Stimulated activated CD4-positive, alpha-beta T cell treated with anti-CD3 and anti-CD28 coated beads, Interleukin-4, amount 100 ng/mL, for 1 hour (primary cell): ENCODE measurements at places on chromosomes 12 and 14.
A peak's percentile ranks its signal among the peaks of the same experiment; 100 is the strongest.

DNA sequence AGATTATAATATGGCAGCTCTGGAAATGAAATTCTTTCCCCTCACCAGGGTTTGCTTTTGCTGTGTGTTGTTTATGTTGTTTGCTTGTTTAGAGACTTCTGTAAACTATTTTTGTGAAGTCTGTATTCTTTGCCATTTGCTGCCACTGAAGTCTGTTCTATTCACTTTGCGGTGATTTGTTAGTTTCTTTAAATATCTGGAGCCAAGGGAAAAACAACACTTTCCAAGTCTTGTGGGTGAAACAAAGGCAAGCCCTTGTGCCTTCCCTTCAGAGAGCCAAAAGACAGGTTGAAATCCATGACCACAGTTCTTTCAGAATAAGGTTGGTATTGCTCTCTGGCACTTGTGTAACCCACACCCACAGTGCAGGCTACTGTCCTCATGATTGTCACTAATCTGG is 59.5 kb upstream of the RNU6-7 start:
- DNase-seq = no peak

GRCh38 chr12:45284096-45284901 is 68.4 kb downstream of the ANO6 start:
- no peak for DNase-seq

DNA sequence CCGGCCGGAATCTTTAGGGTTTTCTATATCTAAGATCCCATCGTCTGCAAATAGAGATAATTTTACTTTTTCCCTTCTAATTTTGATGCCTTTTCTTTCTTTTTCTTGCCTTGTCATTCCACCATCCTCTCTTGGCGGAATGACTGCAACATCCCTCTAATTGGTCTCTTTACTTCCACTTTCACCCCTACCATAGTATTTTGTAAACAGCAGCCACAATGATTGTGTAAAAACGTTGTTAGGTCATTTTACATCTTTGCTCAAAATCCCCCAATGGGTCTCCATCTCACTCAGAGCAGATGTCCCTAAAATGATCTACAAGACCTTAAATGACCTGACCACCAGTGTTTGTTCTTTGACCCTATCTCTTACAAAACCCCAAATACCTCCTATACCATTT is 80.0 kb upstream of the STAC3 start:
- DNase-seq = no peak

- no peak for DNase-seq
Observed at GRCh38 chr12:51429700-51430099, 5.1 kb downstream of the SLC4A8 start.

DNA sequence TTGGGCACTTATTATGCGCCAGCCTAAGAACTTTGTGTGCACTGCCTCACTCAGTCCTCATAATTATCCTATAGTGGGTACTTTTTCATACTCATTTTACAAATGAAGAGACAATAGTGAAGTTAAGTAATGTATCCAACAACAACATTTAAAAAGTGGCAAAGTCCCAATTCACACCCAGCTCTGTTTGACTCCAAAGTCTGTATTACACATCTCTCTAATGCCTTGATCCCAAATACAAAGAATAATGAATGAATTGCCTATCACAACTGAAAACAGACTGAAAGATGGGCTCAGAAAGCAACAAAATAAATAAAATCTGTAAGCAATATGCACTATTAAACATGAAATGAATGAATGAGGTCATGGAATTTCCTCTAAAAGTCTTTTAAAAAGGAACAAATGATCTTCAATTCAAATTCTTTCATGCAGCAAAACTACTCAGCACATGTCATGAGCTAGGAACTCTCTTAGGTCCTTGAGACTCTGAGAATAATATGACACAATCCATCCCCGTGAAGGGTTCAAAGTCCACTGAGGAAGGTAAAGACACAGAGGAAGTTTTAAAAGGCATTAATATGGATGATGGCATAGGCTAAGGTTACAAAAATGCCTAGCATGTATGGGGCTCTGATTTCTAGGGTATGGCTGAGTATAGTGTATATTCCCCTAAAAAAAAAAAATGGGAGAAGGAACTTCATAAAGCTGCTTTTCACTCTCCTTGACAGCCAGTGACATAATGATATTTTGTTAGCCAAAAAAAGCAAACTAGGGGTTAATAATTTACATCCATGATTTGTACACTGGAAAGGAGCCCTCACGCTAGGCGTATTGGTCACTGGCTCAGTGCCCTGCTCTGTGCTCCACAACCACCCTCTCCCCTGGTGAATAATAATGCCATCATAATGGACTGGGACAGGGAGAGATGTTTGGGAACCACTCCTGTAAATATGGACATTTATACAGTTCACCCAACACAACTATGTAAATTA is 103.4 kb downstream of the SLC2A13 start:
- DNase-seq = no peak

- DNase-seq = peak; percentile 87
Observed at GRCh38 chr12:57243521-57244311, 7.3 kb downstream of the STAC3 start.

- no peak for DNase-seq
Observed at GRCh38 chr14:30921305-30921704, 46.9 kb downstream of the COCH start.

- DNase-seq = no peak
Observed at GRCh38 chr12:28536088-28536487, 345.8 kb downstream of the CCDC91 start.
